ENCODE measurements at places on chromosomes 2 and 18.

- DNase-seq: no peak
These were observed 260.8 kb downstream of the CBLN2 start for GRCh38 chr18:72283148-72283925.

DNA sequence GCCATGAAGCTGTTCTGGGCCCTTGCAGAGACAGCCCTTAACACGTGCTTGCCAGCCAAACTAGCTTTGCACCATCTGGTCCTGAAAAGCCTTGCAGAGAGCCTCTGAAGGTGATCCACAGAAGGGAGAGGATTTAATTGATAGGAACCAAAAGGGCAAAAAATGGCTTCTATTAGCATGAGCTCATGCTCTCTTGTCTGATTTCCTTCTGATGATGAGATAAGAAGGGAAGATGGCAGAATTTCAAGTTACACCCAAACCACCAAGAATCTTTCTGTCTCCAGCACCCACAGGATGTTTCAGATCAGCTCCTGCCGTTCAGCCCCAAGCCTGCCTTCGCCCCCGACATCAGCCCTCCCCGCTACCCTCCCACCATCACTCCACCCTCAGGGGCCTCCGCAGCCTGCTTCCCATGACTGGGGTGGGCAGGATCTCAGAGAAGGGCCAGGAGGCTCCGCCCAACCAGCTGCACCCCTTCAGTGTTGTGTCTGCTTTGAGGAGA, 23.4 kb upstream of the GLI2 start:
- no peak for DNase-seq

GRCh38 chr2:19536136-19536535, 177.7 kb upstream of the OSR1 start:
- no peak for DNase-seq

DNA sequence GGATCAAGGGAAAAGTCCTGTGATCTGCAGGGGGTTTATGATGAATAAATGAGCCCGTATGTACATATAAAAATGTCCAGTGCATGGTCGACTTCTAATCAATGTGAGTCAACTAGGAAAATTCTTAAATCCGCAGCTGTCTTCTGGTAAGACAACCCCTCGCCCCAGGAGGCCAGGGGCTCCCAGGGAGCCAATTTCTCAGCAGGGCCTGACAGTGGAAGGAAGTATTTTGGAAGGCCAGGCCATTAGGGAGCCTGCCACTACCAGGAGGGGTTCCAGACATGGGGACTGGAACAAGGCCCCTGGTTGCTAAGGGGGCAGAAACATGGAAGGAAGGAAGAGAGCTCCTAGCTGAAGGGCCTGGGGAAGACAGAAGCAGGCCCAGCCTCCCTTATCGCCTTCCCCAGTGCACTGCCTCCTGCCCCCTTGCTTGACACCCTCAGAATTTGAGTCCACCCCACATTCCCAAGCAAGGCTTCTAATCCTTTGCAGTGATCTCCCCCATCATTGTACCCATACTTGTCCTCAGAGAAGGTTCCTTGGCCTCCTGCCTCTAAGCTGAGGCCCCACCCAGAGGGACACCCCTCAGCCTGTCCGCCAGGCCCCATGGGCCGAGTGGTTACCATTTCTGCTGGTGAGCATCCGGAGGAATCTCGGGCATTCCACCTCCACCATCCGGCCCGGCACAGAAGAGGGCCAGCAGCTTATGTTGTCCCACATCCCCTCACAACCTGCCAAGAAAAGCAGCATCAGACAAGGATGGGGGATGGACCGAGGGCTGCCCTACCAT, 45.9 kb downstream of the SCTR start:
- no peak for DNase-seq

DNA sequence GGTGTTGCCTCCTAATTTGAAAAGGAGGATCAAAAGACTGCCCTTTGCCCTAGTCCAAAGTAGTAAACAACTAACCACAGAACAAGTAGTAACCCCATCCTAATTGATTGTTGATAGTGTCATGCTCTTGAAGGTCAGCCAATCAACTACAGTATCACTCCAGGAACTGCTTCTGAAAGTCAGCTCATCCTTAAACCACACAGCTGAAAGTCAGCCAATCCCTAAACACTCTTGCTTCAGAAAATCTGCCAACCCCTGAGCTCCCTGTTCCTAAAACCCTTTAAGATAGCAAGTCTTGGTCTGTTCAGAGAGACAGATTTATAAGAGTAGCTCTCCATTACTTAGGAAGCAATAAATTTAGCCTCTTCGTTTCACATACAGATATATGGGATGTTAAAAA, 51.6 kb upstream of the CPO start:
- no peak for DNase-seq

- no peak for DNase-seq
These were observed 74.6 kb downstream of the ARMC9 start for GRCh38 chr2:231272991-231273390.

- DNase-seq: peak; percentile 69
These were observed 6.0 kb upstream of the ALLC start for GRCh38 chr2:3651691-3652648.

- DNase-seq: no peak
These were observed 106.0 kb downstream of the COPS8 start for GRCh38 chr2:237191714-237192081.

GRCh38 chr2:203949228-203949627, 12.7 kb downstream of the ICOS start:
- no peak for DNase-seq

Data from NCI-H2029 treated with DMSO at 0.1 percent for 48 hours (cell line).